Liver (tissue), 10 donors: ENCODE measurements at places on chromosomes 2 and 18.

GRCh38 chr2:193966590-193966989 lies 1690.4 kb upstream of the SLC39A10 start:
- DNase-seq = no peak
- no peaks in the 10 kb centered on the region for H3K27me3 ChIP-seq
- no peak overlapping the region for H3K27ac ChIP-seq
- H3K4me1 ChIP-seq = no peaks in the 10 kb centered on the region

GRCh38 chr2:133166031-133166430 lies 402.2 kb downstream of the NCKAP5 start:
- no peak overlapping the region for H3K27ac ChIP-seq
- H3K4me1 ChIP-seq = no peaks in the 10 kb centered on the region
- H3K27me3 ChIP-seq = no peaks in the 10 kb centered on the region
- H3K4me3 ChIP-seq = no peak overlapping the region
- DNase-seq = no peak

- H3K4me1 ChIP-seq = no peaks in the 10 kb centered on the region
- DNase-seq = no peak
- H3K36me3 ChIP-seq = no peaks in the 10 kb centered on the region
- no peak overlapping the region for H3K27ac ChIP-seq
- H3K27me3 ChIP-seq = no peaks in the 10 kb centered on the region
- H3K4me3 ChIP-seq = no peak overlapping the region
These were observed 143.1 kb upstream of the GAREM1 start for GRCh38 chr18:32613821-32614220.

GRCh38 chr2:146392631-146393030 lies 1452.2 kb upstream of the ACVR2A start:
- H3K27me3 ChIP-seq = no peaks in the 10 kb centered on the region
- no peak overlapping the region for H3K4me3 ChIP-seq
- DNase-seq = no peak
- H3K36me3 ChIP-seq = no peaks in the 10 kb centered on the region

GRCh38 chr2:233199870-233200269 lies 51.6 kb upstream of the ATG16L1 start:
- H3K27ac ChIP-seq = no peak overlapping the region
- H3K27me3 ChIP-seq = no peaks in the 10 kb centered on the region
- no peaks in the 10 kb centered on the region for H3K4me1 ChIP-seq
- DNase-seq = no peak
